GM23248 (cell line): ENCODE measurements at places on chromosomes 2 and 18.

DNA sequence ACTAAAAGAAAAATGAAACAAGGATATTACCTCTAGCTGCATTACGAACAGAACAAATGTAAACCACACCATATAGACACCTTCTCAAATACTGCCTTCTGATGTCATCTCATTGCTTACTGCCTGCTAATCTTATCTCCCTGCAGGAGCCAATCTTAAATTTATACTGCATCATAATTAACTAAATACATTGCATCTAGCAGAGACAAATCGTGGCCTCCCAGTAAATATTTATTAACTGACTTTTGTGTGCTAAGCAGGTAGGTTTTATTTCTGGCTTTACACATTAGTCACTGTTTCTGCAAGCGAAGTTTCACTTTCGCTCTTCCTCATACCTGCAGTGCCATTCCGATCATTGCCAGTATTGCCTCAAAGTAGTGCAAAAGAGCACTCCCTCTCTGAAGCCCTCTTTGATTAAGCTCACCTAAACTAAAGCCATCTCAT, 67.5 kb downstream of the SPATS2L start:
- no peak for DNase-seq

- DNase-seq = no peak
Measured at GRCh38 chr2:81093031-81093430, 788.5 kb upstream of the LRRTM1 start.

- DNase-seq = no peak
Measured at GRCh38 chr2:102704531-102704930, 57.3 kb upstream of the TMEM182 start.

- DNase-seq = no peak
Measured at GRCh38 chr2:72162574-72162973, 14.9 kb upstream of the CYP26B1 start.

DNA sequence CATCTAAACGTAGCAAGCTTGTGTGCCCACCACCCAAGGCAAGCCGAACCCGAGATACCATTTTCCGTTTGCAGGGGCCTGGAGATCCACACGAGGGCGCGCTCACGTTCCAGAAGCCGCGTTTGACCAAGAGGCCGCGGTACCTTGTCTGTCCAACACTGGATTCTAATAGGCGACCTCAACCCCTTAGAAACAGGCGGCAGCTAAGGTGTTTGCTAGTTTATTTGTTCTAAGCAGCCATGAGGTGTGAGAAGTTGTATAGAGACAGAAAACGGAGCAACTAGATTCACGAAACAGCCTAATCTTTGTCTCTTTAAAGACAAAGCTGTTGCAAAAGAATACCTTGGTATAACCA, 4.2 kb downstream of the HOXD11 start:
- peak; percentile 92 for DNase-seq

- no peak for DNase-seq
Measured at GRCh38 chr2:159050426-159050825, 82.0 kb downstream of the TANC1 start.

DNA sequence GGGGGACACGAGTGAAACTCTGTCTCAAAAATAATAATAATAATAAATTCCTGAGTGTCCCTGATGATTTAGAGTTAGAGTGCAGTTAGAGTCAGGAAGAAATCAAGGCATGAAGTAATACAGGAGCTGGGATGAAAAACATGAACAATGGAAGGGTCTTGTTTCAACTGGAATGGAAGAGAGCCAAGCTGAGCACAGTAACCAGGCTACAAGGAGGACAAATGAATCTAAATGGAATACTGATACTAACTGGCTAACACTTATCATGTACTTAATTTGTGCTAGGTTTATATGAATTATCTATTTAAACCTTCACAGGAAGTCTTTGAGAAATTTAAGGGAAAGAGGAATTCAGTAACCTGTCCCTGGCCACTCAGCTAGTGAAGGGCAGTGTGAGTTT, 38.8 kb upstream of the PSME4 start:
- no peak for DNase-seq

- DNase-seq = peak; percentile 4
Measured at GRCh38 chr18:8416212-8417019, 192.8 kb upstream of the RAB12 start.

- DNase-seq = no peak
Measured at GRCh38 chr2:25281522-25281921, 60.2 kb downstream of the DNMT3A start.

DNA sequence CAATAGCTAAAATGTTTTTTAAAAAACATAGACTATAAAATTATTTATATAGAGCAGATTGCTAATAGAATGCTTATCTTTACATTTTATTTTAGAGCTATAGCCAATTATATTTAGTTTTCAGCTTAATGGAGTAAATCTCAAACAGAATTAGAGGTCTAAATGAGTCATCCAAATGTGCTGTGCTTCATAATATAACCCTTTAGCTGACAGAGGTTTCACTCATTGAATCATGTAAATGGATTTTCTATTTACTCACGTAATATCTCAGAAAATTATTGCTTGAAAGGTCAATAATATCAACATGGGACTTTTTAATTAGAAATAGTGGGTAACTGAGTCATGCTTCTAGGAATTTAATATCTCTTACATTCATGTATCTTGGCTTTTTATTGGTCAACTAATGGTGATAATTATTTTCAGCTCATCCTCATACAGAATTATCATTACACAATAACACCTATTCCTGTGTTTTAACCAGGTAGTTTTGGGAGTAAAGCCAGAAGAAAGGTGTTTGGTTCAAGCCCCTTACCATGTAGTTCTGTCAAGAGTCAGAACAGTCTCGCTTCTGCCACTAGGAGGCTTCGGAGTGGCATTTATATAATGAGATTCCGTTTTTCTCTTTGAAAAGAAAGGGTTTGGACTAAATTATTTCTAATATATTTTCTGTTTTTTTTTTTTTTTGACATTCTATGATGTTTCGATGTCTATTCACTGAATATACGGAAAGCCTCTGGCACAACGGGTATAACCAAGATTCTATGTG, 217.6 kb downstream of the CDH7 start:
- no peak for DNase-seq

DNA sequence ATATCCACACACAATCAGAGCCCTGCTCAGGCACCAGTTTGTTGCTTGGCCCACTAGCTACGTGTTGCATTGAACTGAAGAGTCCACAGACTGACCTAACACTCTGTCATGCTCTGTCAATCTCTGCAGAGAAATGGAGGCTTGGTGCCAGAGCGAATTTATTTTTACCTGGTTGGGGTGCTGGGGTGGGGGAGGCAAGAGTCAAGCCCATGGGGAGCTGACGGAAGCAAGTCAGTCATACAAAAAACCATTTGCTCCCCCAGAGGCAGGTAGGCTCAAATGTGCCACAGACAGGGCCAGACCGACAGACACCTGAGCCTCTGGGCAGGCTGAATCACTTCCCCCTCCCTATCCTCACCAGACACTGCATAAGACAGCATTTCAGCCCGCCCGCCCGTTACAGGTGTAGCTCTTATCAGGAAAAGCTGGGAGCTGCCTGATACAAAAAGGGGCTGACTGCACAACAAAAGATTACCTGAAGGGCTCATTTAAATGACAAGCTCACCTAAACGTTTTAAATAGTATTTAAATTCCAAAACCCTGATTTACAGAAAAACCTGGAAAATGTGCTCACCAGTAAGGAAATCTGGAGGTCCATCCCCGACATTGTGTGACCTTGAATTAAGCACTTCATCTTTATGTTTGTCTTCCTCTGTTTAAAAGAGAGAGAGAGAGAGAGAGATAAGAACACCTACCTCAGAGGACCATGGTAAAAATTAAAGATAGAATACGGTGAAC, 2.1 kb upstream of the PCBP1 start:
- DNase-seq = no peak

DNA sequence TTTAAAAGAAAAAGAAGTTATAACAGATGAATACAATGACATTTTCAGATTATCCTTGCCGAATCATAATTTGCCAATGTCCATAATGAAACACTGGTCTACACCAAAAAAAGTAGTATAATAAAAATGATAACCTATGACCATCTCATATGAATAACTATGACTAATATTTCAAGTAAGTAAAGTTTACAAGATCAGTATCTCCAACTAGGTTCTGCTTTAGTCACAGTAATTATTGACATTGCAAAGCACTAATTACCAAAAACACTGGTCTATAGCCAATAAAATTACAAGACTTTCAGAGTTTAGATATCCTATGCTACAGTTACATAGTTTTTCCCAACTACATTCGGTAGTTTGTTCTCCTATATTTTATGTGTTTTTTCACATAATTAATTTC, 136.7 kb downstream of the MEMO1 start:
- no peak for DNase-seq

- no peak for DNase-seq
Measured at GRCh38 chr2:183780072-183780471, 655.8 kb downstream of the NUP35 start.

- DNase-seq = peak; percentile 45
Measured at GRCh38 chr2:83572400-83572799, 886.7 kb downstream of the SUCLG1 start.

DNA sequence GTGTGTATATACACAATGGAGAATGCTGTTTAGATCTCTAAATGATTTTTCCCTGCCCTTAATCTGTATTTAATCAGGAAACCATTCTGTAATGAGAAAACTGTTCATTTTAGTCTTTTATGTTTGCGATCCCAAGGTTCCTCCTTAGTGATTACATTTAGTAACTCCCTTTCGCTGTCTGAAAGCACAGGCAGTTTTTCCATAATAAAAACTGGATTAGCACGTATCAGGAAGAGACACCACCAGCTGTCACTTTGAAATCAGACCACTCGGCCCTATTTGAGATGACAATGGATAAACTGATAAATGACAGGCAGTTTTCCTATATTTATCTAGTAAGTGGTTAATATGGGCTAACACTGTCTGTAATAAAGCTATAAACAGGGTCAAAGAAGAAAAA, 370.9 kb downstream of the NR4A2 start:
- no peak for DNase-seq

GRCh38 chr2:11750422-11750821, 4.0 kb downstream of the LPIN1 start:
- peak; percentile 14 for DNase-seq

DNA sequence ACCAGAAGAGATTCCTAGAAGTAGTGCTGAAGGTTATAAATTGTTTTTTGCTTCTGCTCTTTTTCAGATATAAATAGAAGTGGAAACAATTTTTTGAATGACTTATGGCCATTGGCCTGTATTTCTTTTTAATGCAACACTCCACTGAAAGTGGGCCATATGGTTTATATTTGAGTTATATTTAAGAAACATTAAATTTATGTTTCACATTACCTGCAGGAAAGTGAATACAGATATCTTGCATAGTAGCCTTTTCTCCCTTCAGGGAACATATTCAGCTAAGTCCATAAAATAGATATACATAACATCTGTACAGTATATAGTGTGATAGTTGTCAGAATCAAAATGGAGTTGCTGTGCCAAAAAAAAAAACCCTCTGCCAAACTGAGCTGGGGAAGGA, 53.1 kb upstream of the EFEMP1 start:
- no peak for DNase-seq

GRCh38 chr2:102428573-102428972, 5.6 kb downstream of the IL18RAP start:
- no peak for DNase-seq

DNA sequence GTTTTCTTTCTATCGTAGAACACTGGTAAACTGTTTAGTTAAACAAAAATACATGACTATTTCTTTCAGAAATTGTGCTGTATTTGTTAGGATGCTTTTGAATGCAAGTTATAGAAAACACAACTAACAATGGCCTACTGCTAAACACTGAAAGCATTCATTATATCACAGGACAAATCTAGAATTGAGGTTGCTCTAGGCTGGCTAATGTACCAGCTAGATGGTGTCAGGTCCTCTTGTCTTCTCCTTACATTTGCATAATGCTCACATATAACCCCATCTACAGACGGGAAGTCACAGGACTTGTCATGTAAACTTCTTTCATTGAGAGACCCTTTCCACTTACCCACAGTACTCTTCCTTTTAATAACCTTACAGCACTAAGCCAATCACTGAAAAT, 586.8 kb downstream of the DSC3 start:
- no peak for DNase-seq

DNA sequence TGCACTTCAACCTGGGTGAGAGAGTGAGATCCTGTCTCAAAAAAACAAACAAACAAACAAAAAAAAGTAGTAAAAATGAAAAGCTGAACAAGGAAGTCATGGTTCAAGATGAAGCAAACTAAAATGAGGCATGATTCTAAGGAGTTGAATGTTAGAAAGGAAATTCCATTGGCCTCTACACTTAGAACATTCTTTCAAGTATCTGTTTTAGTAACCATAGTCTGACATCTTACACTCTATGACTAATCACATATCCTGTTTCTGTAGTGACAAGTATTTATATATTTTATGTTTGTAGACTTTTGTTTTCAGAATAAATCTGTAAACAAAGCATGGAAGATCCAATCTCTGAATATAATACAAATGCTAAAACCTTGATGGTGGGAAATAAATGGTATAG, 164.1 kb downstream of the KIAA1328 start:
- peak; percentile 61 for DNase-seq

GRCh38 chr2:231708773-231709635, 679 bp downstream of the PTMA start:
- DNase-seq = peak; percentile 83

DNA sequence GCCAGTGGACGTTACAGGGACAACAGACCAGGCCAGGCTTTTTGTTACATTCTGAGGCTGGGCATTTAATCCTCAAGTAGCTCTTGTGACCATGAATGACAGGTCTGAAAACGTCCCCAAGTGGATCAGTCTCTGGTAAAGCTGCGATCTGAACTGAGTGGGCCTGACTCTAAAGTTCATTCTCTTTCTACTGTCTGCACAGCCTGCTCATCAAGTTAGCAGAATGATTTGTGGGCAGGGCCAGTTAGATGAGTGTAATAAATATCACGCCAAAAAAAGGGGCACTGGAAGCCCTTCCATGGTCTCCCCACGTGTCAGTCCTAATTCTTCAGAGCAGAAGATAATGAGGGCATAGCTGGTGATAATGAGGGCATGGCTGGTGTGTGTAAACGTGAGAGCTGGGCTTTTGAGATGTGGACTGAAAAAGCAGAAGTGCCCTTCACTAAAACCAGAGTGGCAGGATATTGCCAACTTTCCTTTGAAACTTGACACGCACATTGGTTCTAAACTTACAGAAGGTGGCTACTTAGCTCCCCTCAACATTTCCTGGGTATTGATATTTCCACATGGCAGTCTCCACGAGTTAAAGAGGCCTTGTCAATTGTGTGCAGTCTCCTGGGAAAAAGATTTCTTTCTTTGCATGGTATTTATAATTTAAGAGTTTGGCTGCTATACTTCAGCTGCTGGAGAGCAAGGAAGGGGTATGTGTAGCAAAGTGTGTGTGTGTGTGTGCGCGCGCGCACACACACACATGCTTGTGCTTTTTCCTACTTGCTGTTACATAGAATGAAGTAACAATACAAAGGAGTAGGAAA, 72.7 kb upstream of the LYPD6B start:
- DNase-seq = no peak

DNA sequence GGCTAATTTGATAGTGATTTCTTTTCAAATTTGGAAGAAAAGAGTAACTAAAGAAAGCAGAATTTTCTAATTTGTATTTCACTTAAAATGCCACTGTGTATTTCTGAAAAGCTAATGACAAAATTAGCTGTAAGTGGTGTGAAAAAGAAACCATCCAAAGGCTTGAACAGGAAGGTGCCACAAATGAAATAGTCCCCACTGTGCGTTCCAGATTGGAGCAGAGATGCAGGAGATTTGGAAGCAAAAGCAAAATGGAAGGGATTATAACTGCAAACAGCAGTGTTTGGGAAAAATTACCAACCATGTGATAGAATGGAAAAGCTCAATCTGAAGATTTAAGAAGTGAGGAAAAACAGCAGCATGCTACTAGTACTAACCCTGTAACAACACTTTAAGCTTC, 498.7 kb downstream of the SUCLG1 start:
- no peak for DNase-seq

GRCh38 chr18:22829781-22830180, 103.3 kb upstream of the RBBP8 start:
- no peak for DNase-seq

- DNase-seq = peak; percentile 92
Measured at GRCh38 chr2:105789745-105790460, 45.2 kb downstream of the NCK2 start.
